Fibroblast of skin of right biceps (primary cell): ENCODE measurements at places on chromosomes 11 and 22.

DNA sequence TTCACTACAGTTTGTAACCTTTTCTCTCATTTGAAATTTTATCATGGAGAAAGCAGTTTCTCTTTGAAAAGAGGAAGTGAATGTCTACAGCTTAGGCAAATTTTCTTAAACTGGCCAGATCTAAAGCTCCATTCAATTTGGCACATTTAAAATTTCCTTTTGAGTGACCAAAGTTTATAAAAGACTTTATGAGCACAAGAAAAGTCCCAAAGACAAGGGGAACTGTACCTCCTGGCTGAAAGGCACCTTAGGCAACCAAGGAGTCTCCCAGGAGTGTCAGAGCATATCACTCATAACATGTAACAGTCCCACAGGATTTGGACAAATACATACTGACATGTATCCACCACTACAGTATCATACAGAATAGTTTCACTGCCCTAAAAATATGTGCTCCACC lies 41.3 kb downstream of the NARS2 start:
- DNase-seq = no peak

DNA sequence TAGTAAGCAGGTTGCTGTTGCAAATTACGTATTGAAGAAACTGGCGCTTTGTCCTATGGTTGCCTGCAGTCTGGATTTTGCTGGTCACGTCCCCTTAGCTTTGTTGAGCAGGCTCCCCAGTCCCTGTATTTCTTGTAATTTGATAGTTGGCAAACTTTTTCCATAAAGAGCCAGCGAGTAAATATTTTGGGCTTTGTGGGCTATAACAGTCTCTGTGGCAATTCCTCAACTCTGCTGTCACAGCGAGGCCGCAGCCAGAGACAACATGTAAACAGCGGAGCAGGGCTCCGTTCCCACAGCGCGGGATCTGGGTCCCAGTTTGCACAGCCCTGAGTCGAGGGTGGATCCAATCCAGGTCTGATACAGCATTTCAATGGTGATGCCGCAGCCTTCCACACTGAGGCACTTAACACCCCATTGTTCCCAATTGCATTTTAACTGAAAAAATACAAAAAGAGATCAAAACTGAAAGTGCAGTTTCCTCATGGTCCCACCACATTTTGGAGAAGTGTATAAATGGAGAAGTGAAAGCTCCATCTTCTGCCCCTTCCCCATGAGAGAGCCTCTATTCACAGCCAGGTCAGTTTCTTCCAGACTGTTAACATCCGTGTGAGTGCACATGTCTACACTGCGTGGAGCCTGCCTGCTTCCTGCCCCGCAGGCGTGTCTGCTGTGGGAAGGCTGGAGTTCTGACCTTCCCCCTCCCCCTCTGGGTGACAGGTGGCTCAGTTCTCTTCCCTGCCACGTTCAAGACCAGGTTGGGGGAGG lies 89.1 kb downstream of the RPS6KA4 start:
- peak; percentile 15 for DNase-seq

DNA sequence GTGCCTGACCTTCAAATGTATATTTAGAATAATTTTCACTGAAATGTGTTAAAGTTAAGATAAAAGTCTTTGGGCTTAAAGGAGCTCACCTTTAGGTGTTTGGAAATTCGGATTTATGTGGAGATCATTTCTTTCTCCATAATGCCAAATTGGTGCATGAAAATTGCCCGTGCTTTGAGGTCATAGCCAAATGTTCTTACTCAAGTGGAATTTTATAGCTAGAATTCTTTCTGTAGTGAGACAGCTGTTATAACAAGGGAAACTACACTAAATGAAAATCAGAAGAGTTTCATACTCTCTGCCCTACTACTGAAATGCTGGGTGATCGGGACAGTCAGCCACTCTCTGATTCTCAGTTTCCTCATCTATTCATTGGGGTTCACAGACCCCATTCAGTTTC lies 89.5 kb upstream of the DBX1 start:
- no peak for DNase-seq

GRCh38 chr11:13963949-13964770 lies 1.6 kb downstream of the SPON1 start:
- DNase-seq = no peak

DNA sequence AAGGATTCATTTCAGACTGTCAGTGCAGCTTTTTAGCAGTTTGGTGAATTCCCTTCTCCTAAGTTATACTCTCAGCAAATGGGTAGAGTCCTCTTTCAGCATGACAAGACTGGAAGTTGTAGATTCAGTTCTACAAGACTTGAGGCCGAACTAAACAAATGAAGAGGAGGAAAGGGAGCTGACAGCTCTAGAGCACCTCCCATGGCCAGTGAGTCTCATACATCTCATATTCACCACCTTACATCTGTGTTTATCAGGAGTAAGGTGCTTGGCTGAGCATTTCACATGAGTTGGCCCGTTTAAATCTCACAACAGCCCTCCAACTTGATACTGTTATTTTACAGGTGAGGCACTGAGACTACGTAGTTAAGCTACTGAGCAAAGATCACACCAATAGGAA lies 30.4 kb downstream of the SEZ6L start:
- no peak for DNase-seq

DNA sequence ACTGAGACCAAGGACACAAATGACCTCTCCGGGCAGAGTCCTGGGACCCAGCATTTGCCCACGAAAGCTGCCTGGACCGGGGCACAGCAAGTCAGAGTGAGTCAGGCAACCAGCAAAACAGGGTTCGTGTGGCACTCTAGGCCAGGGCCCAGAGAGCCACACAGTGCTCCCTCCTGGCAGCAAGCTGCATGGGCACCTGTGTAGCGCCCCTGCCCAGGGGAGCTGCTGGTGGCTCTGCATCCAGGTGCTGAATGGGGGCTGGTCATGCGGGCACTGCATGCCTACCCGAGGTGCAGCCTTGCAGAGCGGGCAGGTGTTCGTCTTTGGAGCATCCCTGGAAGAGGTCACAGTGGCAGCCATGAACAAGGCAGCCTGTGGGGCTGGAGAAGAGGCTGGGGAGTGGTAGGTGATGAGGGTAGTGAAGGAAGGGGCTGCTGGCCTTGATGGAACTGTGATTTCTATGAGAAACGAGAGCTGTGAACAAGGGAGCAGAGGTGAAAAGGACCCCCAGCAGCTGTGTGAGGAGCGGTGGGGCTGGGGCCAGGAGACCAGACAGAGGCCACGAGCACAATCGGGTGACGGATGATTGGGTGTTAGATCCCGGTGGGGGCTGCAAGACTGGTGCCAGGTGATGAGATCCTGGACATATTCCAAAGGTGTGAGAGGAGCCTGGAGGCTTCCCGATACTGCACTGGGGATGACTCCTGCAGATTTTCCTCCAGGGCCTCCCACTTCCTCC lies 63.3 kb downstream of the DGCR2 start:
- no peak for DNase-seq

DNA sequence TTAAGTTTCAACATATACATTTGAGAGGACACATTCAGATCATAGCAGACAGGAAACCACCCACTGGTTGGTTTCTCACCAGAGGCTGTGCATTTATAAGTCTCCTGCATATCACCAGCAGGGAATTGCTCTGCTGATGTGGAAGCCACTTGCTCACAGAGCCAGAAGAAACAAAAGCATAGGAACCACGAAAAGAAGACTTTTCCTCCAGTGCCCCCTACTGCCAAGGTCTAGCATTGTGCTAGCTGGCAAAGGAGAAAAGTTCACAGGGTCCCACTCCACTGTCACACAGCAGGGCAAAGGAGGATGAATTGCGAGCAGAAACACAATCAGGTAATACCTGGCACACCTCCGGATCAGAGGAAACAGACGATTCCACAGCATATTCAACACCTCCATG lies 28.9 kb upstream of the ISX start:
- peak; percentile 19 for DNase-seq

- peak; percentile 29 for DNase-seq
These were observed 303.6 kb downstream of the SBF2 start for GRCh38 chr11:9990221-9990973.

DNA sequence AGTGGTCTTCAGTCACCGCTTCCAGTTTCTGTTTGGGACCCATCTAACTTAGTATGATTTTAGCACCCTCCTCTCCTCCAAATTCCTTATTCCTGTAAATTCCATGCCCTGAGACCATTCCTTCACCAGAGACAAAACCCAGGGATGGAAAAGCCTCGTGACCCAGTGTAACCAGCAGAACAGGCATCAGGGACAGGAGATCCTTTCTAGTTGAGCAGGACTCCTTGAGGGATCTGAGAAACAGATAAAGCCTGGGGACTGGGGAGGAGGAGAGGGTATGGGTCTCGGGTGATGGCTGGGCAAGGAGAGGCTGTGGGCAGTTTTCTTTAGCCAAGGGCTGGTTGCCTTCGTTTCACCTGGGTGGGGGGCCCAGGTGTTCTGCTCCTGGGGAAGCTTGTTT lies 40.9 kb downstream of the TEAD1 start:
- DNase-seq = no peak

- no peak for DNase-seq
These were observed 90.9 kb upstream of the GAL start for GRCh38 chr11:68593441-68593840.

GRCh38 chr22:31635638-31636306 lies 26.2 kb downstream of the PISD start:
- DNase-seq = no peak

DNA sequence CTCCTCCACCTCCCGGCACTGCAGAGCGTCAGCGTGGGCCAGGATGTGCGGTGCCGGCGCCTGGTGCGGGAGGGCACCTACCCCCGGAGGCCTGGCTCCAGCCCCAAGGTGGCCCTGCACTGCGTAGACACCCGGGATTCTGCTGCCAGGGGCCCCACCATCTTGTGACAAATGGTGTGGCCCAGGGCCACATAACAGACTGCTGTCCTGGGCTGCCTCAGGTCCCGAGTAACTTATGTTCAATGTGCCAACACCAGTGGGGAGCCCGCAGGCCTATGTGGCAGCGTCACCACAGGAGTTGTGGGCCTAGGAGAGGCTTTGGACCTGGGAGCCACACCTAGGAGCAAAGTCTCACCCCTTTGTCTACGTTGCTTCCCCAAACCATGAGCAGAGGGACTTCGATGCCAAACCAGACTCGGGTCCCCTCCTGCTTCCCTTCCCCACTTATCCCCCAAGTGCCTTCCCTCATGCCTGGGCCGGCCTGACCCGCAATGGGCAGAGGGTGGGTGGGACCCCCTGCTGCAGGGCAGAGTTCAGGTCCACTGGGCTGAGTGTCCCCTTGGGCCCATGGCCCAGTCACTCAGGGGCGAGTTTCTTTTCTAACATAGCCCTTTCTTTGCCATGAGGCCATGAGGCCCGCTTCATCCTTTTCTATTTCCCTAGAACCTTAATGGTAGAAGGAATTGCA lies 13.5 kb downstream of the TSKU start:
- no peak for DNase-seq

DNA sequence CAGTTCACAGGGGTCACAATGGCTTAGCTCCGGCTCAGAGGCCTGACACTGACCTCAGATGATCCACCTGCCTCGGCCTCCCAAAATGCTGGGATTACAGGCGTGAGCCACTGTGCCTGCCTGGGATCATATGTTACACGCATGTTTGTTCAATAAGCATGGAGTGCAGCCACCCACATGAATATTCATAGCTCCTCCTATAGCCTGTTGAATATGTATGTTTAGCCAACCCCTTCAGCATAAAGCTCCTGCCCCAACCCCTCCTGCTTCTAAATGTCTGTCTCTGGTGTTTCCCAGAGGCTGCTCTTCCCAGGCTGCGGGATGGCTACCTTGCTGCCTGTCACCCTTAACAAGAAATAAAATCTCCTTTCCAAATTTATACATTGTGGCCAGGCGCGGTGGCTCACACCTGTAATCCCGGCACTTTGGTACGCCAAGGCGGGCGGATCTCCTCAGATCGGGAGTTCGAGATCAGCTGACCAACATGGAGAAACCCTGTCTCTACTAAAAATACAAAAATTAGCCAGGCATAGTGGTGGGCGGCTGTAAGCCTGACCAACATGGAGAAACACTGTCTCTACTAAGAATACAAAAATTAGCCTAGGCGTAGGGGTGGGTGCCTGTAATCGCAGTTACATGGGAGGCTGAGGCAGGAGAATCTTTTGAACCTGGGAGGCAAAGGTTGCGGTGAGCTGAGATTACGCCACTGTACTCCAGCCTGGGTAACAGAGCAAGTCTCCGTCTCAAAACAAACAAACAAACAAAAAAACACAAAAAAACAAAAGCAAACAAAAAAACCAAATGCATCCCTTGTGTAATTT lies 1.1 kb upstream of the APOBEC3F start:
- no peak for DNase-seq

GRCh38 chr11:67436459-67437081 lies 912 bp downstream of the PTPRCAP start:
- DNase-seq = peak; percentile 46

DNA sequence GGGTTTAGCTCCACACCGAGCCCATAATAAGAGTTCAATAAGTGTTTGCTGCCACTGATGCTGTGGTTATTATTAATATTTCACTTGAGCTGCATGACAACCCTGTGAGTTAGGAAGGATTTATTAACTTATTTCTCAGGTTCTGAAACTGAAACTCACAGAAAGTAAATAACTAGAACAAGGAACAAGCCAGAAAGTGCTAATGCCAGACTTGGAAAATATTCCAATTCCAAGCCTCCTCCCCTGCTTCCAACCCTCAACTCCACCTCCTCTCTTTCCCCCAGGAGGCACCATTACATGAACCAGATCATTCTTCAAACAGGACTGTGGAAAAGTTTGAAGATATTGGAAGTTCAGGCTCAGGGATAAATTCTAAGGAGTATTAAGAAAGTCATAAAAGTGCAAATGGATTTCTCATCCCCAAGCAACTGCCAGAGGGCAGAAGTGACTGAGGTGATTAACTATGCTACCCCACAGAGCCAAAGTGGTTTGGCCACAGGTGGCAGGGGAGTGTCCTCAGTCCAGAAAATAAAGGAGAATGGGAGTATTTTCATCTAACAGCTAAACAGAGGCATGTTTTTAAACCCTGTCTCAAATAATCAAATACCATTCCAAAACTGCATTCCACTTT lies 3.2 kb upstream of the FJX1 start:
- no peak for DNase-seq

- DNase-seq = no peak
These were observed 78.9 kb downstream of the GAB2 start for GRCh38 chr11:78338702-78339101.

DNA sequence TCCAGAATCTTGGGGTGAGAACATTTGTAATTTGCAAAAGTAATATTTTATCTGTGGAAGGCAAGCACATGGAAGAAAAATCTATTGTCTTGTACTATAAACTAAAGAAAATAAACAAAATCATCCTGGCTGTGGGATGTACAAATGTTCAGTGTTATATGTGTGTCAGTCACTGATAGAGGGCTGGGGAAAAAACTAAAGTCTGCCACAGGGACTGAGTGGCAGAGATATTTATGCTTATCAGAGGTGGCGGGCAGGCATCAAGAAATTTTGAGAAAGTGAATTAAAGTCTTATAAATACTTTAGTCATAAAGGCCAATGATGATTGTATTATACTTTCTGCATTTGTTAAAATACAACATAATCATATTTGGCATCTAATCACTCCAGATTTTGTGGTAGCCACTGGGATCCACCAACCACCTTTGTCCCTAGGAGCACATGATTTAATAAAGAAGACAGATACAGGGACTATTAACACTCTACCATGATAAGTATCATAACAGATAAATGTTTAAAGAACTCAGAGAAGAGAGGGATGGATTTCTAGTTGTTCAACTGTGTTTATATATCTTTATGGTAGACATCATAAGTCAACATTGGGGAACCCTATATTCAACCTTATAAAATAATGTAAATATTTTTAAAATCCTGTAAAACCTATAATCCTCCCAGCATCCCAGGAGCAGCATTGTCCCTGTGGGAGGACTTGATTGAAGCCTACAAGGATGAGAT lies 2.6 kb upstream of the ENDOD1 start:
- DNase-seq = no peak

- DNase-seq = peak; percentile 72
These were observed 67.7 kb downstream of the APOL5 start for GRCh38 chr22:35785181-35785923.
